ENCODE measurements at places on chromosomes 1 and 21.

- DNase-seq = peak; percentile 25
Observed at GRCh38 chr1:53860967-53861411, 22.9 kb upstream of the NDC1 start.

GRCh38 chr1:160307118-160307791 is 22.3 kb upstream of the PEX19 start:
- DNase-seq = no peak

DNA sequence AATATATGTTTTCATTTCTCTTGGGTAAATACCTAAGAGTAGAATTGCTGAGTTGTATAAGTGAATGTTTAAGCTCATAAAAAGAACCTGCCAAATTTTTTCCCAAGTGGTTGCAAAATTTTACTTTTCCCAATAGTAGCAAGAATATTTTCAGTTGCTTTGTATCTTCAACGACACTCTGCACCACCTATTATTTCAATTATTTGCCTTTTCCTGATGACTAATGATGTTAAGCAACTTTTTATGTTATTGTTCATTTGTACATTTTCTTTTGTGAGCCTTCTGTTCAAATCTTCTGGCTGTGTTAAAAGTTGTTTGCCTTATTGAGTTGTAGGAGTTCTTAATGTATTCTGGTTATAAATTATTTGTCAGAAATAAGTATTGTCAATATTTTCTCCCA is 299.1 kb upstream of the NRIP1 start:
- DNase-seq = no peak

- DNase-seq = no peak
Observed at GRCh38 chr21:44269090-44269489, 7.4 kb upstream of the DNMT3L start.

DNA sequence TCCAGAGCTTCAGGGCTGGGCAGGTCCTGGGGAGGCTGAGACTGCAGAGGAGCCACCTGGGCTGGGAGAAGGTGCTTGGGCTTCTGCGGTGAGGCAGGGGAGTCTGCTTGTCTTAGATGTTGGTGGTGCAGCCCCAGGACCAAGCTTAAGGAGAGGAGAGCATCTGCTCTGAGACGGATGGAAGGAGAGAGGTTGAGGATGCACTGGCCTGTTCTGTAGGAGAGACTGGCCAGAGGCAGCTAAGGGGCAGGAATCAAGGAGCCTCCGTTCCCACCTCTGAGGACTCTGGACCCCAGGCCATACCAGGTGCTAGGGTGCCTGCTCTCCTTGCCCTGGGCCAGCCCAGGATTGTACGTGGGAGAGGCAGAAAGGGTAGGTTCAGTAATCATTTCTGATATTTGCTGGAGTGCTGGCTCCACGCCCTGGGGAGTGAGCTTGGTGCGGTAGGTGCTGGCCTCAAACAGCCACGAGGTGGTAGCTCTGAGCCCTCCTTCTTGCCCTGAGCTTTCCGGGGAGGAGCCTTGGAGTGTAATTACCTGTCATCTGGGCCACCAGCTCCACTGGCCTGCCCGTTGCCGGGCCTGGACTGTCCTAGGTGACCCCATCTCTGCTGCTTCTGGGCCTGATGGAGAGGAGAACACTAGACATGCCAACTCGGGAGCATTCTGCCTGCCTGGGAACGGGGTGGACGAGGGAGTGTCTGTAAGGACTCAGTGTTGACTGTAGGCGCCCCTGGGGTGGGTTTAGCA is 9.3 kb downstream of the MYBPH start:
- DNase-seq = peak; percentile 48

DNA sequence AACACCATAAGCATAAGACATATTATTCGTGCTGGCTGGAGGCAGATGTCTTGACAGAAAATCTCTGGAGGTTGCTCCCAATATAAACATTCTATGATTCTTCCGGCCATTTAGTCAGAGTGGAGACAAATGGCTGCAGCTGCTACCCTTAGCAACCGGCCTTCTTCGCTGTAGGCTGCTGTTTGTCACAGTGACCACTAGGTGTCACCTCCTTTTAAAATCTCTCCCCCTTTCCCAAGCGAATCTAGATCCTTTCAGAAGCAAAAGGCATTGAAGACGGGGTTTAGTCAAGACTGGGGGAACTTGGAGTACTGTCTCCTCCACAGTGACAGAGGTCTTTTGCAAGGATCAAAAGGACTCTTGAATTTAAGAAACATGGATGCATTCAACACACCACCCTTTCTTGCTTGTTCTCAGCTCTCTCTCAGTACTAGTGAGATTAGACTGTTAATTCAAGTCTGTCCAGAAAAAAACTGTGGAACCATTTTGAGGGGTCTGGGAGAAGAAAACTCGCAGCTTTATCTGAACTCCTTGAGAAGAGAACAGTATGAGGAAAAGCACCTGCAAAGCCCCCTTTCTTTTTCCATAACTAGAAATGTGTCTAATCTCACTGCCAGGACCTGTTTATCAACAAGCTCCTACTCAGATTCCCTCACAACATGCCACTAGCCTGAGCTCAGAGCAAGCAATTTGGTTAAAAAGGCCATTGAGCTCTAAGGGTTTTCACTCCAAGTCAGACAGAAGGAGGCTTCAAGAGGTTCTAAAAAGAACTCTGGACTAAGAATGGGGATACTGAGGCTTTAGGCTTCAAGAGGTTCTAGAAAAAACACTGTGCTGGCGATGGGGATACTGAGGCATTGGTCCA is 408.3 kb upstream of the PLXNA2 start:
- DNase-seq = peak; percentile 18

DNA sequence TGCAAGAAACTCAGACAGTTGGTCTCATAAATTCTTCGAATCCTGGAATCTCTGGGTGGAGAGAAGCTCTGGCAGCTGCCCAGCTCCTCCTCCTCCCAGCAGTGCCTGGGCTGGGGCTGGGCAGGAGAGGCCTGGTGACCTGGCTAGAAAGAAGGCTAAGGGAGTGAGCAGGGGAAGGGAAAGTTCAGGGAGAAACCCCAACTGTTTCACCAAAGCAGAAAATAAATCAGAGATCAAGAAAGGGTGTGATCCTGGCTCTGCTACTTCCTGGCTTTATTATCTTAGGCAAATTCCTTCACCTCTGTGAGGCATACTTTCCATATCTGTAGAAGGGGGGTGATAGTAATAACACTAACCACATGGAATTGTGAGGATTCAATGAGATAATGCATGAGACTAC is 8.8 kb upstream of the COL16A1 start:
- no peak for DNase-seq

GRCh38 chr1:116997066-116997465 is 4.5 kb upstream of the CD101 start:
- DNase-seq = no peak

DNA sequence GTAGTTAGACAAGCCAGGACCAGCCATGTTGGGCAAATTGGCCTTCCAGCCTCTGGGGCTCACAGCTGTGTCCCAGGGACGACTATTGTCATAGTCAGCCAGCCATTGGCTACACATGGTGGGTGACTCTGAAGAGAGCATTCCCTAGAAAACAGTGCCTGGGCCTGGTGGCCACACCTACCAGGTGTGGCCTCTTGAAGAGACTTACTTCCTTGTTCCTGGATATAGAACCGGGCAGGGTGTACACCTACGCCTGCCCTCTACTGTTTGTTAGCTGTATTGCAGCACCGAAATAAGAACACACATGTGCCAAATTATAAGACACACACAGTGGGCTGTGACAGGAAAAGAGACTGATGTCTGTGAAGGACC is 134.6 kb upstream of the ARHGEF16 start:
- no peak for DNase-seq

DNA sequence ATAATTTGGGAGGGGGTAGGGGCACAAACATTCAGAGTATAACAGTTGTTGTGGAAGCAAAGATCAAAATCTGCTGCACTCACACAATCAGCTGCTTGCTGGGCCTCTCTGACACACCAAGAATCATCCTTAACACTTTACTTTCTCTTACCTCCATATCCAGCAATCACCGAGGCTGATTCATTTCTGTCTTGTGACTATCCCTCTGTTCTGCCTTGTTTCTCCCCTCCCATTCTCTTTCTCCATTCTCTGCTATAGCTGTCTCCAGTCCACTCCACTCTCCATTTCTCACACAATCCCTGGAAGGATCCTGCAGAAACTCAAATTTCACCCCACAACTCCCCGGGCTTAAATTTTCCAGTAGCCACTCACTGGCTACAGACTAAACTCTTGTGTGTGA is 91.8 kb upstream of the NGF start:
- no peak for DNase-seq

DNA sequence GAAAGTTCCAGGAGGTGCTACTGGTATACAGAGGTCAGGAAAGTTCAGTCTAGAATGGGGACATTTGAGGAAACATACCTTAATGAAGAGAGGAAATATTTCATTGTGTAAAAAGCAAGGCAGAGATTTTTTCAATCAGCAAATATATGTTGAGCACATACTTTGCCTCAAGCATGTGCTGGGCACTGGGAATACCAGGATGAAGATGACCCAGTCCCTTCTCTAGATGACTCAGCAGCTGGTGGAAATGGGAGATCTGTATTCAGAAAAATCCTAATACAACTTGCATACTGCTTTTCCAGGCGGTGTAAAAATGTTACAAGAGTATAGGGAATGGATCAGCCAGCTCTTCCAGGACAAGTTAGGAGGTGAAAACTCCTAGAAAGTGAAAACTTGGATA is 229.3 kb downstream of the FGGY start:
- DNase-seq = no peak

- DNase-seq = no peak
Observed at GRCh38 chr1:192914092-192914491, 105.3 kb downstream of the RGS2 start.

- DNase-seq = no peak
Observed at GRCh38 chr1:229370601-229371021, 27.8 kb upstream of the CCSAP start.

DNA sequence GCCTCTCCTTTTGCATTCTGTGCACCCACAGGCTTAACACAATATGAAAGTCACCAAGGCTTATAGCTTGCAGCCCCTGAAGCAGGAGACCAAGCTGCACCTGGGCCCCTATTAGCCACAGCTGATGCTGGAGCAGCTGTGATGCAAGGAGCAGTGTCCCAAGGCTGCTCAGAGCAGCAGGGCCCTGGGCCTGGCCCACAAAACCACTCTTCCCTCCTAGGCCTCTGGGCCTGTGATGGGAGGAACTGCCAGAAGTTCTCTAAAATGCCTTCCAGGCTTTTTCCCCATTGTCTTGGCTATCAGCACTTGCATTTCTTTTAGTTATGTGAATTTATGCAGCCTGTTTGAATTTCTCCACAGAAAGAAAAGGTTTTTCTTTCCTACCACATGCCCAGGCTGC is 89.5 kb upstream of the KCTD3 start:
- DNase-seq = no peak

- no peak for DNase-seq
Observed at GRCh38 chr1:57485643-57486042, 61.8 kb upstream of the DAB1 start.

- DNase-seq = no peak
Observed at GRCh38 chr1:55718758-55719671, 503.9 kb upstream of the USP24 start.

DNA sequence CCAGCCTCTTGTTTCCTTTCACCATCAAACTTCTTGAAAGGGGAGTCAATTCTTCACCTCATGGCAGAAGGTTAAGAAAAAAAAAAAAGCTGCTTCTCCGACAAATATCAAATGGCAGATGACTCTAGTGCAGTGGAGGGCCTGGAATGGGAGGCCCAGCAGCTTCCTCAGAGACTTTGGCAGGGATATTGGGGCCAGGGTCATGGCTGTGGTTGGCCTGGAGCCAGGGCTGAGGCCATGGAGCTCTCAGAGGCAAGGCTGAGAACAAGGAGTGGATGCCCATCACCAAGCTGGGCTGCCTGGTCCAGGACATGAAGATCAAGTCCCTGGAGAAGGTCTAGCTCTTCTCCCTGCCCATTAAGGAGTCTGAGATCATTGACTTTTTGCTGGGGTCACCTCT is 18.7 kb downstream of the MTF1 start:
- no peak for DNase-seq

DNA sequence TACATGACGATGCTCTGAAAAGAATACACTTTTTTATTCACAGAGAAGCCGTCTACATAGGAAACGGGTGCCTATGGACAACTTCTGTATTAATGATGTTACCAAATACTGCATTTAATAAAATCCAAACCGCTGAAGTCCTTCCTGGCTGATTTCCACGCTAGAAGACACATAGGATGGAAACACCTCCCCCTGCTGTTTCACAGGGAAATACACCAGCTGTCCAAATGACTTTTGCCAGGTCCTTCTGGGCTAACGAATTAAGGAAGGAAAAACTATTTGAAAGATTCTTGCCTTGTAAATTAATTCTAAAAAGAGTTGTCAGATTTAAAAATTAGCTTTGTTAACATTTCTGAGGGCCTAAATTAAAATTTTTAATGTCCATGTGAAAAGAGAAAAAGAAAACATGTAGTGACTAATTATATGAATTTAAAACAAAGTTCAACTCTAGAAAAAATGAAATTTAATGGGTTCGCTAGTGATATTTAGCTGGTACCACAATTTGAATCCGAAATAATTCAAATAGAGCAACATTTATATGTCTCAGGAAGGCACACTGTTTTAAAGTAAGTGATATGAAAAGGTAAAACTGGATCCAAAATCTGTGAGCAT is 146.0 kb downstream of the RERE start:
- peak; percentile 25 for DNase-seq

GRCh38 chr21:32567626-32568025 is 17.7 kb downstream of the TCP10L start:
- no peak for DNase-seq

DNA sequence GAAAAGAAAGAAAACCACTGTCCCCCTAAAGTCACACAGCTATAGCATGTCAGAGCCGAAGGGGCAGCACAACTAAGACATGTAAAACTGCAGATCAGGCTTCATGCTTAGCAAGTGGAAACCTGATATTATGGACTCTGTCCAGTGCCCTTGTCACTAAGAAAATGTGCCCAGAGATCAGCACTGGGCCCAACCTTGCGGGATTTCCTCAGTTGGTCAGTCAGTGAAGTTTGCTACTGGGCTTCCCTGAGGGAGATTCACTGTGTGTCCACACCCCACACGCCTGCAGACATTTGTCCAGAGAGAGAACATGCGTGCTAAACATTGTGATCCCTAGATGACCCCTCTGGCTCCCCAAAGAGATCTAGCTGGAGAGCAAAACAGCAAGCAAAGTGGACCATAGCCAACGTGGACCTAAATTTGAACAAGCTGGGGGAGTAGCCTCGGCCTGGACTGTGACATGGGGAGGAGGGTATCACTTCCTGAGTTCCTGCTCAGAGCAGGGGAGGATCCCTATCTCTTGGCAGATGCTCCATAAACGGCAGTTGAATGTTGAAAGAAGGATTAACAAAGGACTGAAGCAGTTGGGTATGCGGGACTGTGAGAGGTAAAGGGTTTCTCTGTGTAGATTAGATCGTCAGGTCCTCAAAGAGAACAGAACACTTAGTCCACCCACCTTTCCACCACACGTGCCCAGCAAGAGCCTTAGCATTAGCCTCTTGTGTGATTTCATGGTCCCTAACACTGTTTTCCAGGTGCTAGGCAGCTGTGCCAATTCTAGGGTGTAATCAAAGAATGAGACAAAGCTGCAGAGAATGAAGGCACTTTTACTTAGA is 53.6 kb downstream of the GLUL start:
- no peak for DNase-seq

GRCh38 chr1:205858141-205858961 is 8.4 kb upstream of the PM20D1 start:
- no peak for DNase-seq
